ENCODE measurements at places on chromosomes 12 and 14. TPM values are rescaled to one million over a fixed set of nuclear protein-coding genes. Genes with fewer than 3 reads are reported as not detected.

MYF5 gene
- total RNA-seq, result not detected

IGF1 gene
- 0.60 TPM for total RNA-seq

DNAH10 gene
- total RNA-seq, result 1.4 TPM

DCAF4 gene
- 16.7 TPM for total RNA-seq

OTUB2 gene
- total RNA-seq, result 1.4 TPM

C14orf132 gene
- 21.5 TPM for total RNA-seq

KRT6C gene
- total RNA-seq, result not detected

KLHL42 gene
- total RNA-seq, result 20.0 TPM

KRT79 gene
- not detected for total RNA-seq

ALDH1L2 gene
- total RNA-seq, result 41.2 TPM

VWF gene
- total RNA-seq, result 0.13 TPM

SLC6A12 gene
- total RNA-seq, result 0.21 TPM

PLA2G1B gene
- not detected for total RNA-seq

GPR162 gene
- 2.0 TPM for total RNA-seq

FOXN4 gene
- total RNA-seq, result not detected

ADAM21 gene
- total RNA-seq, result 0.69 TPM

OTX2 gene
- not detected for total RNA-seq

SRRM4 gene
- total RNA-seq, result not detected

PMCH gene
- not detected for total RNA-seq

CCDC175 gene
- not detected for total RNA-seq

CLEC1B gene
- total RNA-seq, result not detected

OR4E2 gene
- not detected for total RNA-seq

TM9SF1 gene
- total RNA-seq, result 79.5 TPM

ACACB gene
- 1.6 TPM for total RNA-seq

DUSP16 gene
- 6.7 TPM for total RNA-seq

KLRD1 gene
- 0.22 TPM for total RNA-seq

FAM181A gene
- not detected for total RNA-seq

RIPK3 gene
- not detected for total RNA-seq

LPAR5 gene
- not detected for total RNA-seq

MANSC1 gene
- 10.4 TPM for total RNA-seq

RND1 gene
- total RNA-seq, result 0.36 TPM

KRT7 gene
- total RNA-seq, result 376 TPM

OLR1 gene
- total RNA-seq, result 48.8 TPM

TEX22 gene
- 0.77 TPM for total RNA-seq

ACOT6 gene
- total RNA-seq, result not detected

GSC gene
- total RNA-seq, result not detected

STAC3 gene
- total RNA-seq, result 1.1 TPM

OR4Q3 gene
- not detected for total RNA-seq

LRP1-AS gene
- not detected for total RNA-seq

CS gene
- 179 TPM for total RNA-seq

HCAR1 gene
- not detected for total RNA-seq

SRP54 gene
- 71.2 TPM for total RNA-seq

ISCA2 gene
- total RNA-seq, result 27.7 TPM
